ENCODE measurements at places on chromosomes 11 and 22.

- no peak for DNase-seq
Measured at GRCh38 chr11:133984828-133985227, 28.1 kb upstream of the IGSF9B start.

DNA sequence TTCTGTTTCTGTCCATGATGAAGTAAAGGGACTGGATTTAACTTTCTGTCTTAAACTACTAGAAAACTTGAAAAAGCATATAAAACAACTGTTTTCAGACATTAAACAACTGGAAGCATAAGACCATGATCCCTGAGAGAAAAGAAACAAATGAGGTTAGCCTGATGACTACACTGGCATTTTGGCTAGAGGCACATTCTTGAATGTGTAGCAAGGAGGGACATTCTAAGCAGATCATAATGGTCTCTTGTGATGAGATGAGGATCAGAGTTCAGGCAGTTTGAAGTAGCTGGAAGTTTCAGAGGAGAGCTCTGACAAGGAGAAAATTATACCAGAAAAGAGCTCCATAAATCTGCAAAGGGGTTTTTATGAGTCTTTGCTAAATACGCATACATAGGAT lies 75.4 kb downstream of the AASDHPPT start:
- no peak for DNase-seq

DNA sequence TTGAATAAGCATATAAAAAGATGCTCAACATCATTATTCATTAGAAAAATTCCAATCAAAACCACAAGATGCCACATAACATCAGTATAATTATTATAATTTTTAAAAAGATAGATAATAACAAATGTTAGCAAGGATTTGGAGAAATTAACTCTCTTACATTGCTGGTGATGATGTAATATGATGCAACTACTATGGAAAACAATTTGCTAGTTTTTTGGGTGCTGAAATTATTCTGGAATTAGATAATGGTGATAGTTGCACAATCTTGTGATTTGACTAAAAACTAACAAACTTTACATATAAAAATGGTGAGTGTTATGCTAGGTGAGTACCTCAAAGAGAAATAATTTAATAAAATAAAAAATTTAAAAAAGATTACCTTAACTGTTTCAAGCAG lies 412.2 kb downstream of the LRRC4C start:
- no peak for DNase-seq

GRCh38 chr11:66493130-66493529 lies 12.9 kb downstream of the DPP3 start:
- DNase-seq = no peak

- no peak for DNase-seq
Measured at GRCh38 chr22:44164031-44164430, 16.7 kb upstream of the PARVG start.

DNA sequence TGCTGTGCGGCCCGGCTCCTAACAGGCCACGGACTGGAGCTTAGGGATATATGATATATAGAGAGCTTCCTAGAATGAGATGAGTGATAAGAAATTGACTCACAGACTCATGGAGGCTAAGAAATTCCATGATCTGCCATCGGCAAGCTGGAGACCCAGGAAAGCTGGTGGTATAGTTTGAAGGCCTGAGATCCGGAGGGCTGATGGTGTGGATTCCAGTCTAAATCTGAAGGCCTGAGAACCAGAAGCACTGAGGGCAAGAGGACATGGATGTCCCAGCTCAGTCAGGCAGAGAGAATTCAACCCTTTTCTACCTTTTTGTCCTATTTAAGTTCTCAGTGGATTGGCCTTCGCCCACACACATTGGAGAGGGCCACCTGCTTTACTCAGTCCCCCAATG lies 564.8 kb downstream of the TBC1D22A start:
- no peak for DNase-seq

- DNase-seq = no peak
Measured at GRCh38 chr11:62419314-62419929, 589 bp downstream of the SCGB1A1 start.

DNA sequence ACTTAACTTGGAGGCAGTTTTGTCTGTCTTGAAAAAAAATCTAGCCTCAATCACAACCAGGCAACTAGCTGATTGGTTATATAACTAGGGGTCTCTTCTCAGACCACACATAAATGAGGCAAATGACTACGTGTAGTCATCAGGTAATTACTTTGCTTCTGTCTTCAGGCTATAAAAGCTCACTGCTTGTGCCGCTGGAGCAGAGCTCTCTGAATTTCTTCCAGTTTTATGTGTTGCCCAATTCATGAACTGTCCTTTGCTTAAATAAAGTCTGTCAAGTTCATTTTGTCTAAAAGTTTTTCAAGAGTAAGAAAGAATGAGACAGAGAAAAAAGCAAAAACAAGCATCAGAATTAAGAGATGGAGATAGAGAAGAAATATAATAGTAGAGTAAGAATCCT lies 93.4 kb downstream of the MUC15 start:
- no peak for DNase-seq

DNA sequence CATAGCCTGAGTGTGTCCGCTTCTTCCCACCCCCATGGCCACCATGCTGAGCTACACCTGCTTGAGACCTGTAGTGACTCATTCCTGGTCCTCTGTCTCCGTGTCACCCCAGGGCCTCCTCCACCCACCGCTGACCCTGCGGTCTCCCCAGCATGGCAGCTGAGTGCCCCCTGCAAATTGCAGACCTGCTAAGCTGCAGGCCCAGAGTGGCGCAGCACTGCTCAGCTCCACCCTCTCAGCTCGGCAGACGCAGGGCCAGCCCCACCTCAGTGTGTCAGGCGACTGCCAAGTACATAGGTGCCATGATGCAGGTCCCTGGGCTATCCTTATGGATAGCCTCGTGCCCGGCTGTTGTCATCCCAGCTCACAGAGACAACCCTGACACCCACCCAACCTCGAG lies 13.1 kb downstream of the MS4A15 start:
- DNase-seq = no peak

DNA sequence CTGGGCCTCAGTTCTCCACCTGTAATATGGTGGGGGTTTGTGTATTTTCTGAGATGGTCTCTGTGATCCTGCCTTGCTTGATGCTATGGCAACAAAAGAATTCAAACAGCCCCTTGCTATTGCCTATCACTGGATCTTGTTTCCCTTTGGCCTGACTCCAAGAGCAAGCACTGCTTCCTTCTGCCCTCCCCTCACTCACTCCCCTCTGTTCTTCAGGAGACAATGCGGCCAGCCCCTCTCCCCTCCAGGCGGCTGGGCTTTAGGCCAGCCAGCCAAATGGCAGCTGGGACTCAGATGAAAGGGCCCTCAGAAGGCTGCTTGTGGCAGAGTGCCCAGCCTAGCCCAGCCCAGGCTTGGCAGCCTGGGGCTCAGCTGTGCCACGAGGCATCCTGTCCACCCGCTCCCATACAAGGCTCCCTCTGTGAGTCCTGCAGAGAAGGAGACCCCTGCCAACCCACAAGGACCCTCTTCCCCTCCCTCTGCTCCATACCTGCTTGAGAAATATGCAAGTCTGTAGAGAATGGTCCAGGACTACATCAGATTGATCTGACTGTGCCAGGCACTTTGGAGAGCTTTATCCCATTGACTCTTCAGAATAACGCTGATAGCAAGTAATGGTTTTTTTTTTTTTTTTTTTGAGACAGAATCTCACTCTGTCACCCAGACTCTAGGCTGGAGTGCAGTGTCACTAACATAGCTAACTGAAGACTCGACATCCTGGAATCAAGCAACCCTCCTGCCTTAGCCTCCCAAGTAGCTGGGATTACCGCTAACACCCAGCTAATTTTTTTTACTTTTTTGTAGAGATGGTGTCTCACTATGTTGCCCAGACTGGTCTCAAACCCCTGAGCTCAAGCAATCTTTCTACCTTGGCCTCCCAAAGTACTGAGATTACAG lies 7.6 kb upstream of the KCTD14 start:
- DNase-seq = no peak

DNA sequence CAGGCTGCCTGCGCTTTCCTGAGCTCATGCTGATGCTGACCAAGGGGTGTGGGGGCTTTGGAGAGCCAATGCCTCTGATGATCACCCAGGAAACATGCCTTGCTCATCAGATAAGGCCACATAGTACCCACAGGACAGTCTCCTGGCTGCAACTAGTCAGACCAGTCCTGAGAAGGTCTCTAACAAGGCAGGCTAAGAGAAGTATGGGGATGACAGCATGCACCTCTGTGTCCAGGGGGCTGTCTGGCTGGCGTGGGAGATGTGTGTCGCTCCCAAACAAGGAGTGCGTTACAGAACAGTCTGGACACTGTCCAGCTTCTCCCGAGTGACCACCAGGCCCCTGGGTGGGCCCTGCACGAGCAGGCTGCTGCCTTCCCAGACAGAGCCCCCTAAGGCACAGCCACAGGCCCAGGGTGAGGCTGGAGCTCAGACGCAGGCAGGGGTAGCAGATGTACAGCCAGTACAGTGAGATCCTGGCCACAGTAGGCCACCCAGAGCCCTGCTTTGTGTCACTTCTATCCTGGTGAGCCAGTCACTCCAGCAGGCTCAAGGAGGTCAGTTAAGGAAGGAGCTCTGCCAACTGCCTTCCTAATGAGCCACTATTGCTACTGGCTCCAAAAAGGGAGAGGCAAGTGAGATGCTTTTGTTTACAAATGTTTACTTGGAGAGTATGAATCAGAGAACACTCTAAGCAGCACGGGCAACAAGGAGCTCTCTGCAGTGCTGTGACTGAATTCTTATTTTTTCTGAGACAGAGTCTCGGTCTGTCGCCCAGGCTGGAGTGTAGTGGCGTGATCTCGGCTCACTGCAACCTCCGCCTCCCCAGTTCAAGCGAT lies 66.0 kb upstream of the CLTCL1 start:
- DNase-seq = no peak

- no peak for DNase-seq
Measured at GRCh38 chr11:77503006-77503405, 29.1 kb upstream of the PAK1 start.

- no peak for DNase-seq
Measured at GRCh38 chr11:79852176-79852575, 411.3 kb upstream of the TENM4 start.

- DNase-seq = no peak
Measured at GRCh38 chr11:74926304-74927030, 22.4 kb downstream of the XRRA1 start.

- DNase-seq = no peak
Measured at GRCh38 chr11:112583261-112583893, 322.7 kb upstream of the PLET1 start.

GRCh38 chr22:48098921-48099245 lies 1336.4 kb downstream of the TBC1D22A start:
- DNase-seq = no peak
